ENCODE measurements at places on chromosomes 11 and 22. TPM values are rescaled to one million over a fixed set of nuclear protein-coding genes. Genes with fewer than 3 reads are reported as not detected.

HEPHL1 gene
- total RNA-seq, result not detected

DNA sequence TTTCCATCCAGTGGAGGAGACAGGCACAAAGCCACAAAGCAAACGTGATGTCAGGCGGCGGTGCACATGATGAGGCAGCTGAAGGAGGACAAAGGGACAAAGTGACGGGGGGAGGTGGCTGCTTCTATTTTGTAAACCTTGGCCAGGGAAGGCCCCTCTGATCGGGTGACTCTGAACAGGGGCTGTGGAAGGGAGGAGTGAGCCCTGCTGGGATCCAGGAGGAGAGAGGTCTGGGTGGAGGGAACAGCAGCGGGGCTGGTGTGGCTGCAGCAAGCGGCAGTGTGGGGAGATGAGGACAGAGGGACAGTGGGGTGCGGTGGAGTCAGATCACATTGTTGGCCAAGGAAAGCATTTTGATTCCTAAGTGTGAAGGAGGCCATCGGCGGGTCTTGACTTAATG, 36.7 kb downstream of the SHISAL1 start:
- no peak for DNase-seq

DNA sequence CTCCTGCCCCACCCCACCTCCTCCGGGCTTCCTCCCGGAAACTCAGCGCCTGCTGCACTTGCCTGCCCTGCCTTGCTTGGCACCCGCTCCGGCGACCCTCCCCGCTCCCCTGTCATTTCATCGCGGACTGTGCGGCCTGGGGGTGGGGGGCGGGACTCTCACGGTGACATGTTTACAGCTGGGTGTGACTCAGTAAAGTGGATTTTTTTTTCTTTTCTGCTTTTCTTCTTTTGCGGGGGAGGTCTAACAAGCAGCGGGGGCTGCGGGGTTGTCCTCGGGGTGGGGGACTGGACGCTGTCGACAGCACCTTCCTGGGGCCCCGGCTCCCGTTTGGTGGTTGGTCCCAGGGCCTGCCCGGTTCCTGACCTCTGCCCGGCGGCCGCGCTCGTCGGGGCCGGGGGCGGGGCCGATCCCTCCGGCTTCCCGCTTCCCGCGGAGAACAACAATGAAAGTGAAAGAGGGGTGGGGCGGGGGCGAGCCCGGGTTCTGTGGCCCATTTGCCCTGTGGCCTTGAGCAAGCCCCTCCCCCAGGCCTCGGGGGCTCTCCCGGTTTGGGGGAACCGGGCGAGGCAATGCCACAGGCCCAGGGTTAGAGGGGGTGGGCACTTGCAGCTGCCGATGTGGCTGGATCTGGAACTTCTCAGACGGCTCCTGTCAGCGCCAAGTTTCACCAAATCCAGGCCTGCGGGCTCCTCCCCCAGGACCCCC, 975 bp upstream of the MDK start:
- DNase-seq, result peak; percentile 54

DNA sequence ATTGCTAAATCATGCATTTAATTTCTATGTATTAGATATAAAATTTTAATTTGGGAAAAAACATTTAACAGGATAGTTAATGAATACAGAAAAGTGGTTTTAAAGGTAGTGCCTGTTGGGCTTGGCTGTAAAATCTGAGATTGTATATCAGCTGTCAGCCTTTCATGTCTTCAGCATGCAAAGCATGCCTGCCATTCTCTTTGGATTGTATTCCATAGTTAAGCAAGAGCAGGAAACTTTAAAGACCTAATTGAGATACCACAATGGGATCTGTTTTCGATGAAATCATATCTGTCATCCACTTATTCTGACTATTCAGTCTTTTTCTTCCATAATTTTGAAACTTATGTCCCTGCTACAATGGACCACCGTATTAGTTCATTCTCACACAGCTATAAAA, 451.0 kb upstream of the DDI1 start:
- no peak for DNase-seq

- DNase-seq, result no peak
Measured at GRCh38 chr11:10931761-10932670, 74.2 kb upstream of the ZBED5 start.

GRCh38 chr11:1238767-1239595, 16.1 kb downstream of the MUC5B start:
- no peak for DNase-seq

GRCh38 chr11:36372101-36372771, 76.1 kb downstream of the PRR5L start:
- no peak for DNase-seq

DNA sequence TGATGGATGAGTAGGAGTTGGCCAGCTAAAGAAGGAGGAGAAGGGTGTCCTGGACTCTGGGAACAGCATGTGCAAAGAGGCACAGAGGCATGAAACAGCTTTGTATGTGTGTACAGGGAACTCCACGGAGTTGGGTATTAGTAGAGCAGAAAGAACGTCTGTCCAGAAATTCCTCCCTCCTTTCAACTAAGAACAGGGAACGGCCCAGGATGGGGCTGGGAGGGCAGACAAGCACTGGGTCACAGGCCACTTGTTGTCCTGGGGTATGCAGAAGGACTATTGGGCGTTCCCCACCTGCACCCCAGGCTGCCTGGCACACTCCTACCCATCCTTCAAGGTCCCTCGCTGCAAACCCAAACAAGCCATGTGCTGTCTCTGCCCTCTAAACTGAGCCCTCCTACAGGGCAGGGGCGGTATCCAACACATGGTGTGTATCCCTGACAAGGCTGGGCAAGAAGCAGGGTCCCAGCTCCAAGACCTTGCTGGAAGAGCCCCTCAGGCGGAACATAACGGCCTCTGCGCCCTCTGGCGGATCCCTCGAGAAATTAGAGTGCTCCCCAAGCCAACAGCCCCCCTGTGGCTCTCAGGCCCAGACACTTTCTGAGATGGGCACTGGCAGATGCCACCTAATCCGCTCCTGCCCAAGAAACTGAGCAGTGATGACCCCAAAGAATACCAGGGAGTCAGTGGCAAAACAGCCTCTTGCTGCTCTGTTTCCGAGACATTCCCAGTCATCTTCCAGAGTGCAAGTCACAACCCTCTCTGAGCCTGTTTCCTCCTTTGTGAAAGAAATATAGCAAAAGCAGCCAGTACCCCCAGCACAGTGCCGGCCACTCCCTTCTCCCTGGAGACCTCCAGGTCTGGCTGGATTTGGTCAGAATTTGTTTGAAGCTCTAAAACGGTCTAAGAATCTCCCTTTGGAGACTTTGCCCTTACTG, 1.6 kb upstream of the ELFN2 start:
- DNase-seq, result peak; percentile 28
